ENCODE measurements at places on chromosomes 5 and 9.

- DNase-seq: no peak
Observed at GRCh38 chr5:40614466-40614865, 65.2 kb upstream of the PTGER4 start.

DNA sequence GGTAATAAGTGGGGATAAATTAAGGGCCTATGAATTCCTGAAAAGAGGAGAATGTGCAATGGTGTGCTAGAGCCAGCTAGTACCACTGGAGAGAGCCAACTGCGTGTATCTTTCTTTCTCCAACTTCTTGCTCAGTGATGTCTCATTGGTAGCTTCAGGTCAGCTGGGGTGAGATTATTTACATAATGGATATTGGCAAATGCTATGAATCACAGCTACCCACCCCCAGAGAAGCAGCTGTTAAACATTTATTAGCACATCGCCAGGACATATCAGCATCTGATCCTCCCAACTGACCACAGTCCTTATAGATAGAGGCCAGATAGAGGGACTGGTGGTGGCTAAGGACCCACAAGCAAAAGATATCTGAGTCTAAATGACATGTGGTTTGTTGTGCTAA is 421.3 kb downstream of the ACTL7B start:
- no peak for DNase-seq

GRCh38 chr5:103929338-103930013 is 366.9 kb upstream of the NUDT12 start:
- no peak for DNase-seq

DNA sequence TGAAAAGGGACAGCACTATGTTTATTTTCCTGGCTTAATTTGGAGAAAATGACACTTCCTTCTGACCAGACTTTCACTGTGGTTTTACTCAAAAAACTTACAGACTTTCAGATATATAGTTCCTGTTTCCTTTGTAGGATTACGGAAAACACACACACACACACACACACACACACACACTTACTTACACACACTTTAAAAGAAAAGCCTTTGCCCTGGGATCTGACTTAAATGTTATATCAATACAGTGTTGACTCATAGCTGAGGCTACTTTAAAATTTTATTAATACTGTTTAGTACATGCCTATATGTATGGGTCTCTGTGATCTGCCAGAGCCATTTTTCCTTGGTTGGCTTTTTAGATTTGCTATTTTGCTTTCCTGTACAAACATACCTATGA is 758.3 kb downstream of the DNAH5 start:
- DNase-seq: no peak

- DNase-seq: no peak
Observed at GRCh38 chr9:13943176-13943575, 370.8 kb downstream of the NFIB start.

- no peak for DNase-seq
Observed at GRCh38 chr9:113649054-113649453, 185.5 kb downstream of the RGS3 start.

DNA sequence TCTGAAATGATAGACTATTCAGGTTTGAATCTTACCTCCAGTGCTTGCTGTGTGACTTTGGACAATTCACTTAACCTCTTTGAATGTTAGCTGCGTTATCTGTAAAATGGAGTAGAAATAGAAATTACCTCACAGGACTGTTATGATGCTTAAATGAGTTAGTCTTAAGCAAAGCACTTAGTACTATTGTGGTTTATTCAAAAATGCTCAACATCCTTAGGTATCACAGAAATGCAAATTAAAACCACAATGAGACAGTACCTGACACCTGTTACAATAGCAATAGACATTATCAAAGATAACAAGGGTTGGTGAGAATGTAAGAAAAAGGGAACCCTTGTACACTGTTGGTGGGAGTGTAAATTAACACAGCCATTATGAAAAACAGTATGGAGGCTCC is 77.6 kb upstream of the FREM1 start:
- DNase-seq: no peak

DNA sequence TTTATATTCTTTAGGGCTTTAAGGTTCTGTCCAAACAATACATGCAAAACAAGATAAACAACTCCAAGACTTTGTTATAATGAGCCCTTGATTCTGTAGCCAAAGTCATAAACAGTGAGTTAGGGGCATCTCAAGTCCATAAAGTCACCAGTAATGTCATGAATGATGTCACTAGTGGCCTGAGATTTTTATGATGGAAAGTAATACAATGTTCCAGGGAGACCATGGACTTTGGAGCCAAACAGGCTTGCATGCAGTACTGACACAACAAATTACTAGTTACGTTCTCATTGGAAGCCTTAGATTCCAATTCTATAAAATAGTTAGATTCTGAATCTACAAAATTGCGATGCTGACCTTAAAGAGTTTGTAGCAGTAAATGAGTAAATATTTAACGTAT is 280.0 kb downstream of the HINT1 start:
- no peak for DNase-seq

DNA sequence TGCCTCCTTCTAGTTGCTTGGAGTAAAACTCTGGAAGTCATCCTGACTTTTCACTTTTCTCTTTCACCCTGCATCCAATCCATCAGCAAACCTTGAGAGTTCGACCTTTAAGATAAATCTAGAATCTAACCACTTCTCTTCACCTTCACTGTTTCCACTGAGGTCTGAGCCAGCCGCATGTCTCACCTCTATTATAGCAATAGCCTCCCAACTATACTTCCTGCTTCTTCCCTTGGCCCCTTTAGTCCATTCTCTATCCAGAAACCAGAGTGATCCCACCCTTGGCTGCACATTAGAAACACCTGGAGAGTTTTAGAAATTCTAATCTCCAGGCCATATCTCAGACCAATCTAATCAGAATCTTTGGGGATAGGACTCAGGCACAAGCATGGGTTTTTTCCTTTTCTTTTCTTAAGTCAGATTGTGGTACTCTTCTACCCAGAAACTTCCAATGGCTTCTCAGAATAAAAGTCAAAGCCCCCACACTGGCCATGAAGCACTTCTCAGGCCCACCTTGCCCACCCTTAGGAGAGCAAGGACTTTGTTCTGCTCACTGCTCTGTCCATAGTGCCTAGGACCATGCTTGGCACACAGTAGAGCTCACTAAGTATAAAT is 33.1 kb downstream of the MFAP3 start:
- DNase-seq: no peak

- peak; percentile 34 for DNase-seq
Observed at GRCh38 chr5:151298063-151298855, 5.3 kb downstream of the SLC36A3 start.

DNA sequence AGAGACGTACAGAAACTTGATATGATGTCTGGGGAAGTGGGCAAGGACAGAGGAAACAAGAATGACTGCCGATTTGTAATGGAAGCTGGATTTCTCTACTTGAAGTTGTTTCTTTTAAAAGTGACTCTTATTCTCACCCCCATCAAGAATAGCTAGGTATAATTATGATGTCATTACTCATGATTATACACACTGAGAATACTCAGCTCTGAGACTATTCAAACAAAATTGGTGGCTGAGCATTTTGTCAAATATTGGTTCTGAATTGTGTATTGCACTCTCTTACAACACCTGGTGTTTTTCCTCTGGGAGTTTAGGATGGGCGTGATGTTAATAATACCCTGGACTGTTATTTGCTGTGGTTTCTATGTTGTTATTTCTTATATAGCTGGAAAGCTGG is 46.3 kb downstream of the MAST4 start:
- DNase-seq: no peak

DNA sequence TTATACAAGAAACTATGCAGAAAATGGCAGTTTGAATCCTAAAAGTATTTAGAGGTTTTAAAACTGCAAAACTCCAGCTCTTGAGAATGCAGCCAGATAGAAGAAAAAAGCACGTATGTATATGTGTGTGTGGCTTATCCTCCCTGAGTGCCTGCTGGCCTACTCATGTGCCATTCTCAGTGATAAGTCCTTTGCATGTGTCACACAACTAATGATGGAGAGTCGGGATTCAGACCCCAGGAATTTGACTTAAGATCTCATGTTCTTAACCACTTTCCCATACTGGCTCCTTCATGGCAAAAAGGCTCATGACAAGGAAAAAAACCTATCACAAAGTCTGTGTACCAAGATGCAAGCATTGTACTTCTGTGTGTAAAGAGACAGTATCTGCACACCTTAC is 26.6 kb downstream of the SMARCA2 start:
- no peak for DNase-seq

DNA sequence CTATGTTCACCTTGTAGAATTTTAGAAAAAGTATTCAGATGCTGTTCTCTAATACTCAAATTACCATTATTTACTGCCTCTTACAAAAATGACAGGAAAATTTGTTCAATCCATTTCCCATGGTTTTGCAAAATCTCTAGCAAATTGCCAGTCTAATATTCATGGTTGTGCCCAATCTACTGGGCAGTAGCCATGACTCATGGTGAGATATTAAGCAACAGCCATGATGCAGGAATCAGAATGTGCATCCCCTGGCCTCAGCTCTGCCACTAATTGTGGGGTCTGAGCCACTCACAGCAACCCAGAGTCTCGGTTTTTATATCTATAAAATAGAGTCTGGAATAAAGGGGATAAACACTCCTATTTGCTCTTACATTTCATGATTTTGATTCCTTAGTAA is 353.6 kb downstream of the DEPDC1B start:
- DNase-seq: no peak
